Suppressor macrophage treated with lipopolysaccharide for 1 hour (primary cell): ENCODE measurements at places on chromosomes 16 and 17.
A peak's percentile ranks its signal among the peaks of the same experiment; 100 is the strongest.

- peak; percentile 72 for DNase-seq
These were observed 2.8 kb upstream of the SLFN11 start for GRCh38 chr17:35376245-35376644.

GRCh38 chr16:15038689-15039088, 17.2 kb downstream of the NTAN1 start:
- no peak for DNase-seq

DNA sequence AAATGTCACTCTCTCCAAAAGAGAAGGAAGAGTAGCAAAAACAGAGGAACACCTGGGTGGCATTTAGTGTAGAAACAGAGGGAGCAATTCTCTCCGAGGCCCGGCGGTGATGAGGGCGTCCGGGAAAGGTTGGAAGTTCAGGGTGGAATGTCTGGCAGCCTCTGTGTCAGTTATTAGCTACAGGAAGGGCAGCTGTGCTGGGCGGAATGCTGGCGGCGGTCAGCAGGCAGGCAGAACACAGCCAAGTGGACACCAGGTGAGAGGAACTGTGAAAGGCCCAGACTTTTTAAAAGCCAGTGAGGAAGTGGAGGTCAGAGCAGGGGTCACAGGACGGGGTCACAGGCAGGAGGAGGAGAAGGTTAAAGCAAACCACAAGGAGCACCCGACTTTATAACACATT, 238.1 kb downstream of the NTN1 start:
- no peak for DNase-seq

DNA sequence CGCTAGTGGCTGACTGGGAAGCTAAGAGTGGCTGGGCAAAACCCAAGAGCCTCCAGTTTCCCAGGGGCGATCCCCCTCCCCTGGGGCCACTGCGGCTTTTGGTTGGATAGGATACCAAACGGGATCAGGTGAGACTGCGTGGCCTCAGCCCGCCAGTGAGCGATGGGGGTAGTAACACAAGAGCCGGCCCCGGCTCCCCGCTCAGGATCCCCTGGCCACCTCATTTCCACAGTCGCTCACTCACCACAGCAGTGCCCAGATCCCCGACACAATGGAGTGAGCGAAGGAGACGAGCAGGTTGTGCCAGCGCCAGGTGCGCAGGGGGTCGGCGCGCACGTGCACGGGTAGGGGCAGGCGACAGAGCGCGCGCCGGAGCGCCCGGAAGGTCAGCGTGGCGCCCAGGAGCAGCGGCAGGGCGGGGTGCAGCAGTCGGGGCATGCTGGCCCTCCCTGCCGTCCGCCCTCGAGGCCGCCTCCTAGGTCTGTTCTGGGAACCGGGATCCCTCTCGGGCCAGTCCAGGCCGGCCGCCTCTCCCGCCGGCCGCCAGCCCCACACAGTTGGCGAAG, 290 bp downstream of the TLCD1 start:
- peak; percentile 33 for DNase-seq

- DNase-seq = peak; percentile 76
These were observed 9.7 kb upstream of the PIK3R5 start for GRCh38 chr17:8975091-8975725.

DNA sequence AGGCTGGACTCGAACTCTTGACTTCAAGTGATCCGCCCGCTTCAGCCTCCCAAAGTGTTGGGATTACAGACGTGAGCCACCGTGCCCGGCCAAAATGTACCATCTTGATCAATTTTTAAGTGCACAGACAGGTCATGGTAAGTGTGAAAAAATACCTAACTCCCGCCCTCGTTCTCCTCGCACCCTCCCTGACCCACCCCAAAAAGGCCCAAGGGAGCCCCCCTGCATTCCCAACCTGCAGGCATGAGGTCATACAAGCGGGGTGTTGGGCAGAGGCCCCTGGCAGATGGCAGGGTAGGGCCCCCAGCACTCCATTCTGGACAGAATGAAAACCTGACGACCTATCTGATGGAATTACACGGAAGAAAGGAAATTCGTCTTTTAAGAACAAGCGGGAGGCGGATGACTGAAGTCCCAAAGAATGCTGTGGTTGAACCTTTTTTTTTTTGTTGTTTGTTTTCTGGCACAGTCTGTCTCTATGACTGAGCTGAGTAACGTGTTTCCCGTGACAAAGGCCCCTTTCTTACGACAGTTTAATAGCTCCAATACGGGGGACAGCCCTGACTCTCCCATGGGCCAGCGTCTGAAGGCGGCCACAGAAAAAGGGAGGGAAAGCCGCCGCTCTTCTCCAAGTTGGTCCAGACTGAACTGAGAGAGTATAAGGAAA, 376.4 kb downstream of the SLC39A11 start:
- no peak for DNase-seq

DNA sequence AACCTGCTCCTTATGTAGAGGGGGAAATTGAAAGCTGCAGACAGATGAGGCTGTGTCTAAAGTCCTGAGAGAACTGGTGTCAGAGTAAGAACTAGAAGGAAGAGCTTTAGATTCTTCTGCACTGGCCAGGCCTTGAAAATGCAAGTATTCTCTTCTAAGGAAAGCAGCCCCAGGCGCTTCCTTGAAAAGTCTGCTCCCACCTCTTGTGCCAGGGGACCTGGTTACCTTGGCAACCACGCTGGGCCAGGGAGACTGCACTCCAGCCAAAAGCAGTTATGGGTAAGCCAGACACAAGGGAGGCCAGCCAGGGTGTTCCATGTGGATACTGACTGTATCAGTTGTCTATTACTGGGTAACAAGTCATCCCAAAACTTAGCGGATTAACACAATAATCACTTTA, 228.6 kb upstream of the SDK2 start:
- no peak for DNase-seq

GRCh38 chr17:64950871-64951270, 31.6 kb upstream of the LRRC37A3 start:
- no peak for DNase-seq

GRCh38 chr17:45377401-45377800, 55.3 kb downstream of the ARHGAP27 start:
- no peak for DNase-seq

- DNase-seq = peak; percentile 94
These were observed 23.4 kb downstream of the SLC25A10 start for GRCh38 chr17:81735264-81736102.

DNA sequence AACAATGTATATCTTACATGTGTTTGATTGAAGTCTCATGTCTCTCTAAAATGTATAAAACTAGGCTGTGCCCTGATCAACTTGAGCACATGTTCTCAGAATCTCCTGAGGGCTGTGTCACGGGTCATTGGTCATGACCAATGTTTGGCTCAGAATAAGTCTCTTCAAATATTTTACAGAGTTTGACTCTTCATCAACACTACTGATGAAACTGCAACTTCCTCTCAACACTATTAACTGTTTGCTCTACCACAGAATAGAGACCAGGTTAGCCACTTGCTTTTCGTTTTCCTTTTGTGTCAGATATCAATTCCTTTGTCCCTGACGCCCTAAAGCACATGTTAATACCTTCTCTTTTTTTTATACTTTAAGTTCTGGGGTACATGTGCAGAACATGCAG, 358.1 kb downstream of the CDH8 start:
- no peak for DNase-seq

GRCh38 chr17:29837531-29837930, 92.5 kb downstream of the SSH2 start:
- DNase-seq = no peak

- no peak for DNase-seq
These were observed 226.8 kb downstream of the FOXL1 start for GRCh38 chr16:86805188-86805587.

DNA sequence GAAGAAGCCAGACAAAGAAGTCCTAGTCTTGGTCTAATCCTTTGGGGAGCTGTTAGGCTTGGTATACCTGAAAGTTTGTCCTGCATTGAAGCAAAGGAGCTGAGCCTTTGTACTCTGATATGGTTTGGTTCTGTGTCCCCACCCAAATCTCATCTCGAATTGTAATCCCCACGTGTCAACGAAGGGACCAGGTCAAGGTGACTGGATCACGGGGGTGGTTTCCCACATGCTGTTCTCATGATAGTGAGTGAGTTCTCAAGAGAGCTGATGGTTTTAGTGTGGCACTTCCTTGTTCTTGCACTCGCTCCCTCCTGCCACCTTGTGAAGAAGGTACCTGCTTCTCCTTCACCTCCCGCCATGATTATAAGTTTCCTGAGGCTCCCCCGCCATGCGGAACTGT, 33.6 kb downstream of the FAM20A start:
- DNase-seq = no peak

DNA sequence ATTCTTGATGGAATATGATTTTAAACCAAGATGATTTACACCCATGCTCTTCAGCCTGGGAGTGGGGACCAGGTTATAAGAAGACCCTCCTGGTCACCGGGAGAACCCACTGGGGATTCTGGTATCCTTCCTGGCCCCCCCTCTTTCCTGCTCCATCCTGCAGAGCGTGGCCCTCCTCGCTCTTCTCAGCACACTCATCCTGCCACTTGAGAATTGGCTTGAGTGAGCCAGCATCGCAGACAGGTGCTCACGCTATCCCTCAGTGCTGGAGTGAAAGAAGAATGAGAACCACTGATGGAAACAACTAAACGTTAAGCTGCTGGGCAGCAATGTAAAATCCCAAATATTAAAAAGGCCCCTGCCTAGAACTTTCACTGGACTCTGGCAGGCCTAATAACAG, 98.0 kb downstream of the CYTH1 start:
- no peak for DNase-seq

GRCh38 chr17:80856863-80857755, 134.5 kb upstream of the CHMP6 start:
- DNase-seq = no peak

GRCh38 chr17:64728041-64728695, 66.1 kb upstream of the SMURF2 start:
- no peak for DNase-seq

GRCh38 chr17:48576479-48577309, 1.5 kb downstream of the HOXB4 start:
- no peak for DNase-seq

- peak; percentile 92 for DNase-seq
These were observed at the start of gene TP53 for GRCh38 chr17:7687072-7687907. TP53 (minus strand) TSS chr17:7687490; CDS start chr17:7676594, 10,896 bp downstream.

GRCh38 chr16:68642436-68643101, 2.5 kb upstream of the CDH3 start:
- peak; percentile 60 for DNase-seq

- DNase-seq = peak; percentile 91
These were observed 46.1 kb downstream of the CYTH1 start for GRCh38 chr17:78735832-78736525.

- DNase-seq = peak; percentile 78
These were observed 3.7 kb downstream of the PIGS start for GRCh38 chr17:28567604-28568003.

DNA sequence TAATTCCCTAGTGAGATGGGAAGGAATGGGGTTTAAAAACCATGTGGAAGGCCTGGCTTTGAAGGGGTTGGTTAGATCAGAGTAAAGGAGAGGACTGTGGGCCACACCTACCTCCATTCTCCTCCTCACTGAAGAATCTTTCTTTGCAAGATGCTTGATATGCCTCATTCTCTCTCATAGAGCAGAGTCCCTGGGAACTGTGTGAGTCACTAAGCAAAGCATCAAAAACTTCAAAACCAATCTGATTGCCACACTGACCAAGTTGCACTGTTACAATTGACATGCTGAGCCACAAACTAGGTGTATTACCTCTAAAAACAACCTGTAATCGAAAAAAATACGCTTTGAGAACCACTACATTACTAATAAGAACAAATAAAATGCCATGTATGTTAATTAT, 2.0 kb downstream of the TUBD1 start:
- no peak for DNase-seq

DNA sequence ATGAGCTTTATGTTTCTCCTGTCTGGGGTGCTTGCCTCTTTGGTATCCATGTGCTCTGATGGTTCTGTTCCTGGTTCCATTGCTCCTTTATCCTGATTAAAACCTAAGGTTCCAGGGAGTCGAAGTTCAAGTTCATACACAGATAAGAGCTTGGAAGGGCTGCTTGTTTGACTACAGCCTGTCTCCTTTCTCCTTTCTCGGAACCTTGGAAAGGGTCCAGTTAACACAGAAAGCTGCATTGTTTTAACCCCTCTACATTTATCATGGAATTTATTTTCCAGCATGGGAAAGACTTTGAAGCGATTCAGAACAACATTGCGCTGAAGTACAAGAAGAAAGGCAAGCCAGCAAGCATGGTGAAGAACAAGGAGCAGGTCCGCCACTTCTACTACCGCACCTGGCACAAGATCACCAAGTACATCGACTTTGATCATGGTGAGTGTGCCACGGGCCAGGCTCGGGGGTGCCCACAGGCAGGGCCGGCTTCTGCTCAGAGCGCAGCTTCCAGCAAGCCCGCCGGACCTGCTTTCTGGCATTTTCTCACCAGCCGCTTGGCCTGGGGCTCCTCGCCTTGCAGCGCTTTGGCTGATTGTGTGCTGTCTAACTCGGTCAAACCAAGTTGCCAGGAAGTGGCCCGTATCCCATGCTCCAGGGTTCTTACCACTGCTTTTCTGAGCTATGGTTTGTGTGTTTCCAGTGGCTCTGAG, 19.9 kb downstream of the CRAMP1 start:
- DNase-seq = no peak

DNA sequence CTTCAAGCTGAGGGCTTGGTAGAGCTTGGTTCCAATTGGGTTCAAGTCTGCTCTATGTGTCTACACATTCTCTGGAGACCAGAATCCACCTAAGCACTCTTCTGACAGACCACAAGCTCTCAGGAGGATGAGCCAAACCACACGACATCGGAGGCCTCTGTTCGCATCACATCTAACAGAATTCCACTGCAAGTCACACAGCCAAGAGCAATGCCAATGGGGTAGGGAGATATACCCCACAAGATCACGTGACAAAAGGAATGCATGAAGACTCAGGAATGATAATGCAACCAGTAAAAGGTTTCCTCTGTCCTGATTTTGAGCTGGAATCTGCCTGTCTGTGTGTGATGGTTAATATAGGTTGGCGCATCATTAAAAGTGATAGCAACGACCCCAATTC, 46.6 kb upstream of the RPL38 start:
- no peak for DNase-seq

- DNase-seq = peak; percentile 74
These were observed 28.9 kb downstream of the FAM20A start for GRCh38 chr17:68572138-68572842.

- DNase-seq = no peak
These were observed 122.6 kb upstream of the HS3ST2 start for GRCh38 chr16:22691335-22691734.

- DNase-seq = no peak
These were observed 506 bp upstream of the COG7 start for GRCh38 chr16:23453338-23454052.

- DNase-seq = no peak
These were observed 23.9 kb upstream of the CDH8 start for GRCh38 chr16:62060089-62060488.

DNA sequence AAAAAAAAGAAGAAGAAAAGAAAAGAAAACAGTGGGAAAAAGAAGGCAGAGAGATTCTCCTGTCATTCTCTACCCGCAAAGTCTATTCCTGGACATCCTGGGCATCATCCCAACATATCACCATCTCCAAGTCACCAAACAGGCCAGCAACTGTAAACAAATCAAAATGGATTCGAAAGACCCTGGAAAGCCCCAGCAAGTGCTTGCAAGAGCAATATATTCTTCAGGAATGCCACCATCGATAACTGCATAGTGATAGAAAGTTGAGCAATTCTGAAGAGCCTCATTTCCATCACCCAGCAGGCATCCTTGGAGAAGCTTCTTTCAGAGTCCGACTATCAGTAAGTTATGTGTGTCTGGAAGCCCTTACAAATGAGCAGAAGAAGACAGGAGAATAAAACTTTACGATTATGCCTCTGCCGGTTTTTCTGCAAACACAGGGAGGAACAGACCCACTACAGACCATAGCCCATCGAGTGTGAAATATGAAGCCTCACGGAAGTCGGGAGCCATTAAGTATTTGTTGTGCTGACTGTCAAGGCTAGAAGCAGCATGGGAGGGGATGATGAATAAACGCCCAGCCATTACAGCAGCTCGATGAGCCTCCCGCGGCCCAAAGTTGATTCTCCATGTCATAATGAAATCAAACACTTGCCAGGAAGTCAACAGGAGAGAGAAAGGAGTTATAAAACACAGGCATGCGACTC, 64.5 kb upstream of the SEC14L1 start:
- DNase-seq = no peak
